ENCODE measurements at places on chromosomes 1 and 21. TPM values are rescaled to one million over a fixed set of nuclear protein-coding genes. Genes with fewer than 3 reads are reported as not detected.

The PKLR gene
- total RNA-seq, result not detected

DNA sequence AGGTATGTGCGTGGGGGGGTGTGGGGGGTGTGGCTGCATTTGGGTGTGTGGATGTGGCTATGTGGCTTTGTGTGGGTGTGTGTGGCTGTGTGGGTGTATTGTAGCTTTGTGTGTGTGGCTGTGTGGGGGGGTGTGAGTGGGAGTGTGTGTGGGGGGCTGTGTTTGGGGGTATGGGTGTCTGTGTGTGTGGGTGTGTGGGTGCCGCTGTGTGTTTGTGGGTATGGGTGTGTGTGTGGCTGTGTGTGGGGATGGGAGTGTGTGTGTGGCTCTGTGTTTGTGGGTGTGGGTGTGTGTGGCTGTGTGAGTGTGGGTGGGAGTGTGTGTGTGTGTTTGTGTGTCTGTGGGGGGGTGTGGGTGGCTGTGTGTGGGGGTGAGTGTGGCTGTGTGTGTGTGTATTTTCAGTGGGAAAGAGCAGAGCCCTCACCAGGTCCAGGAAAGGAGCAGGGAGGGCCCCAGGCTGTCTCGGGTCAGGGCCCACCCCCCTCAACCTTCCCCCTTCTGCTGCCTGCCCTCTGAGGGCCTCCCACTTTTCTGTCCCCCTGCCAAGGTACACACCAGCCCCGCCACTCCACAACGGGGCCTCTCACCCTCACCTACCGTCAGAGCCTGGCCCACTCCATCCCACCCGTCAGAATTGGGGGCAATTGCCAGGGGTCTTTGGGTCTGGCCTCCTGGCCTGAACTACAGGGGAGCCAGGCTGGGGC is 1.9 kb upstream of the COL8A2 start:
- no peak overlapping the region for H3K4me3 ChIP-seq
- H3K4me1 ChIP-seq, result peaks cover 18% of the 10 kb centered on the region
- H3K27me3 ChIP-seq, result no peaks in the 10 kb centered on the region
- H3K27ac ChIP-seq, result no peak overlapping the region
- no peaks in the 10 kb centered on the region for H3K36me3 ChIP-seq

DNA sequence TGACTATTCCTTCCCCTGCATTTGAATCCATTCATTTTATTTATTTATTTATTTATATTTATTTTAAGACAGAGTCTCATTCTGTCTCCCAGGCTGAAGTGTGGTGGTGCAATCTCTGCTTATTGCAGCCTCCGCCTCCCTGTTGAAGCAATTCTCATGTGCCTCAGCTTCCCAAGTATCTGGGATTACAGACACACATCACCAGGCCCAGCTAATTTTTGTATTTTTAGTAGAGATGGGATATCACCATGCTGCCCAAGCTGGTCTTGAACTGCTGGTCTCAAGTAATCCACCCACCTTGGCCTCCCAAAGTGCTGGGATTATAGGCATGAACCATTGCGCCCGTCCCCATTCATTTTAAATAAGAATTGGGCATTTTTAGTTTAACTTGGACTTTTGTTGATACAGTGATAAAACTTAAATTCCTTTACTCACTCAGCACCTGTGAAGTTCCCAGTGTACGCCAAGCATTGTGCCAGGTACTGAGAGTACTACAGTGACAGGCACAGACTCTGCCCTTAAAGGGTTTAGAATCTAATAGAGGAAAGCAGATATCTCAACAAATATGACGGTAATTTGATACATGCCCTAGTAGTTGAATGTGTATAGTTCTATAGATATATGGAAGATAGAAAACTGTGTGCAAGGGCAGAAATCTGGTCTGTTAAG is 90.5 kb downstream of the PTPRC start:
- H3K27ac ChIP-seq, result no peak overlapping the region
- H3K4me1 ChIP-seq, result no peaks in the 10 kb centered on the region
- DNase-seq, result no peak
- H3K27me3 ChIP-seq, result no peaks in the 10 kb centered on the region

GRCh38 chr1:234535763-234536515 is 57.0 kb upstream of the TARBP1 start:
- no peaks in the 10 kb centered on the region for H3K36me3 ChIP-seq
- H3K27me3 ChIP-seq, result no peaks in the 10 kb centered on the region
- H3K4me3 ChIP-seq, result no peak overlapping the region
- no peaks in the 10 kb centered on the region for H3K4me1 ChIP-seq
- peak overlapping the region; percentile 93 for H3K27ac ChIP-seq

Measured in sigmoid colon (tissue), 7 donors.